A172 (cell line): ENCODE measurements at places on chromosomes 11 and 22. TPM values are rescaled to one million over a fixed set of nuclear protein-coding genes. Genes with fewer than 3 reads are reported as not detected.

The SEPTIN5 gene
- 18.7 and 40.3 TPM in 2 replicates for total RNA-seq

The SCN3B gene
- 0.05 and 0.10 TPM in 2 replicates for total RNA-seq

DNA sequence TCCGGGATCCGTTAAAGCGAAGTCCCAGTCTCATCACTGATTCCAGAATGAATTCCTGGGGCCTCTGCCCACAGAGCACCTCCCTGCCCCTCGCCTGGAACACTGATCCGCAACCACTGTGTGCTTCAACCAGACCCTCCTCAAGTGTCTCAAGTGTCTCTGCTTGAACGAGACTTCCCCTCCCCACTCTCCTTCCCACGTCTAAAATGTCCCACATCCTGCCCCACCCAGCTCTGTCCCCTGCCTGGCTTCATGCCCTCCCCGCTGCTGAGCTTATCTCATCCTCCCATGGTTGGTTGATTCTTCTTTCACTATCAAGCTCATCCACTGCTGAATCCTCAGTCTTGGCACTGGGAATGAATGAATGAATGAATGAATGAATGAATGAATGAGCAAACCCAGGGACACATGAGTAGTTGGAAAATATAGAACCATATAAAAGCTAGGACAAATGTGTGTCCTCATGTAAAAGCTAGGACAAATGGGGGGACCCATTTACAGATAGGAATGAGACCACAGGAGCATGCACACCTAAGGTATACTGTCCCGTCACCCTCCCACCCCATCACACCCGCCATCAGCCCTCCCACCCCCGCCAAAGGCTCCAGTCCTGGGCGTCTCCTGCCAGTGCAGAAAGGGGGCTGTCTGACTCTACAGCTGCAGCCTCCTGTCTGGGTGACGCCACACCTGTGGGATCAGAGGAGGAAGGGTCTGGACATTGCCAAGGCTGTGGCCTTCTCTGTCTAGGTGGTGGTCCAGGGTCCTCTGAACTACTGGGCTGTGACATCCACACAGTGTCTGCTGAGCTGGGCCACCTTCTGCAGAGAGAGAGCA is 71.4 kb upstream of the LINC01488 start:
- DNase-seq, result peak; percentile 62

DNA sequence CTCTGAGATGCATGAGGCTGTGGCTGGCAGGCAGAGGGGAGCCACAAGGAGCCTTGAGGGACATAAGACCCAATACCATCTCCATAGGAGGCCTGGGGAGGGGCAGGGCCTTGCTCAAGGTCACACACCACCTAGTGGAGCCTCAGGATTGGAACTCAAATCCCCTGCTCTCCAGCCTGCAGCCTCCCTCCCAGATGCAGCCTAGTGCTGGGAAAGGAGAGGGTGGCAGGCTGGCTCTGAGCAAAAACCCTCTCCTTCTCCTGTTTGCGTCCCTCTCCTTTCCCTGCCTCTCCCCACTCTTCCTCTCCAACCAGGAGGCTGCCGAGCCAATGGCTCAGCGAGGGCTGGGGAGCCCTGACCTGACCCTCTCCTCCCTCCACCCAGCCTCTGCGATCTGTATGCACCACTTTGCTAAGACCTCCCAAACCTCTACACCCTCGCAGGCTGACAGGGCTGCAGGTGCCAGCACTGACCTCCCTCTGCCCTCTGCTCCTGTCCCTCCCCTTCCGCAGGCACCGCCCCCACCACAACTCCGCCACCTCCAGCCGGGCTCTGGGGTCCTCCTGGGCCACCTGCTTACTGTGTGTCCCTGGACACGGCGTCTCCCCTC is 14.7 kb downstream of the IGLL1 start:
- no peak for DNase-seq

DNA sequence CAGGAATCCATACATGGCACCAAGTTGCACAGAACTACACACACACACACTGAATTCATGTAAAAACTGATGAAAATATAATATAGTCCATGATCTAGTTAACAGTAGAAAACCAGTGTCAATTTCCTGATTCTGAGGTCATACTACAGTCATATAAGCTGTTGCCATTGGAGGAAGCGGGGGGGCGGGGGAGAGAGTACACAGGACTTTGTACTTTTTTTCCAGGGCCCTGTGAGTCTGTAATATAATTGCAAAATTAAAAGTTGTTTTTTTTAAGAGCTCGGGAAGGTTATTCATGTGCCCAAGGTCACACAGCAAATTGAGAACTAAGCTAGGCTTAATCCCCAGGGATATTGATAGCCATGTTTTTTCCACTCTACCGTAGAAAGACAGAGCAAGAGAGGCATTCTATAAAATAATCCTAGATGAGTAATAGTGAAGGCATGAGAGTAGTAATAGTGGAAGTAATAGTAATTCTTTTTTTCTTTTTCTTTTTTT is 312.3 kb downstream of the MN1 start:
- DNase-seq, result no peak

- no peak for DNase-seq
Measured at GRCh38 chr11:109071712-109072524, 350.1 kb upstream of the C11orf87 start.

GRCh38 chr11:114080219-114080618 is 20.7 kb downstream of the ZBTB16 start:
- DNase-seq, result peak; percentile 15
